ENCODE measurements at places on chromosomes 1 and 21.

GRCh38 chr1:66758241-66758755 is 6.0 kb downstream of the DYNLT5 start:
- DNase-seq: no peak

DNA sequence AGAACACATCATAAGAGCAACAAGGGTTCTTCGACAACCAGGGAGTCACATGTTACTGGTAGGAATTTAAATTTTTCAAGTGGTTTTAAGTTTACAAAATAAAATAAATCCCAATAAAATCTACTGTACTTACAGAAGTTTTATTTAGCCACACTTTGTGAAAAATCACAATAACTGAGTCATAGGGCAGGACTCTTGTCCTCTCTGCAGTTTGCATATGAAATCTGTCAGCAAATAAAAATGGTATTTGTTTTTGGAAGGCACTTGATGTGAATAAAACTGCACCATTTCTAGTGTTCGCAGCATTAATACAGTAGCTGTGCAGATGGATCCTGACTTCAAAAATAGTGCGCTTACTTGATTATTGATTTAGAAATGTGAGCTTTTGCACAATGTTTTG is 150.4 kb downstream of the LBR start:
- DNase-seq: no peak

DNA sequence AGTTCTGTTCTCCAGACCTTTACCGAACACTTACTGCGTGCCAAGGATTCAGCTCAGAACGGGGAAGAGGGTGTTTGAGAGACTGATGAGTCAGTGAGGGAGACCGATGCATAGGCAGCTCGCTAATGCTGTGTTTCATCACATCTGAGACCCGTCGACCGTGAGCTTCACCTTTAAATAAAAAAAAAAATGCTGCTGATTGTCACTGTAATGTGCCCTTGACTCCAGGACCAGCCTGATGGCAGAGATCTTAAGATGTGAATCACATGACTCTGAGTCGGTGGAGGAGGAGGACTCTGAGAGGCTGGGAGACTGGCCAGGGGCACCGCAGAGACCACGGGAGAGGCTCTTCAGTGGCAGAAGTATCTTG is 28.8 kb downstream of the SPSB1 start:
- peak; percentile 47 for DNase-seq

- DNase-seq: no peak
Observed at GRCh38 chr1:24216276-24217074, 29.4 kb upstream of the IFNLR1 start.

Data from mesendoderm (in vitro differentiated cells).